ENCODE measurements at places on chromosomes 1 and 21.

- DNase-seq, result peak; percentile 57
These were observed 517 bp downstream of the LRIG2 start for GRCh38 chr1:113073479-113073950.

DNA sequence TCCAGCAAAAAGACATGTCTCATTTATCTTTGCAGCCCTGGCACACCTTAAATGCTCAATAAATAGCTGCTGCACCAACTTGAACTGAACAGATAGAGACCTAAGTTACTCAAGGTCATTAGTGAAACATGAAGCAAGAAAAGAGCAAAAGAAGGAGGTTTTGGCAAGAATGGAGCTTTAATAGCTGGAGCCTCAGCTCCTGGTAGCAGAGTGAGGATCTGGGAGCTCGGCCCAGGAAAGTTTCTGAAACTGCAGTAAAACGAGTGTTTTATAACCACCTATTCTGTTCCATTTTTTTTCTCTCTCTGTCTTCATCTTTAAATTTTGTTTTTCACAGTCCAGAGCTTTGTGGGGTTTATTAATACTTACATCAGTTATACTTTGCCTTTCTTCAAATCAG lies 207.5 kb downstream of the SETD4 start:
- no peak for DNase-seq

- no peak for DNase-seq
These were observed 51.5 kb upstream of the CNIH3 start for GRCh38 chr1:224564454-224565084.

- no peak for DNase-seq
These were observed 65.6 kb upstream of the DMRTA2 start for GRCh38 chr1:50488876-50489275.

GRCh38 chr1:227560393-227561173 lies 2.8 kb upstream of the ZNF678 start:
- no peak for DNase-seq

DNA sequence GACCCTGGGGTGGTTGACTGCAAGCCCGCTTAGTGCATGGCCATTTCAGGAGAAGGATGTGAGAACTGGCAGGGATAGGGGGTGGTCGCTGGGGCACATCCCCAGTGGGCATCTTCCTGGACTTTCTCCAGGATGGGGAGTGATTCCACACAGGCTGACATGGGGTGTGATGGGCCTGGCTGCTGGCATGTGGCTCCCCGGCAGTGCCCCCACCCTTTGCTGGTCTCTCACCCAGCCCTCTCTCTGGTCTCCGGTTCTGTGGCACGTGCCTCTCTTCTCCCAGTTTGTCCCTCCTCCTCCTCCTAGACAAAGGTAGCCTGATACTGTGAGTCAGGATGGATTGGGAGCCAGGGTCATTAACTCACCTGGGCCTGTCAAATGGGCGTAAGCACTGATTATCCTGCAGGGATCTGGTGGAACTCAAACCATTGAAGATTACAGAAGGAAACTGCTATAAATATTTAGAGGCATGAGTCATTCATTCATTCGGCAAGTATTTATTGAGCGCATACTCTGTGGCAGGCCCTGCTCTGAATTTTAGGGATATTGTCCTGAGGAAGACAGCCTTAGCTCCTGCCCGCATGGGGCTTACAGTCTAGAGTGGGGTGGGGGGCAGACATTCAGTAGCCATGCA lies 23.6 kb upstream of the EPS8L3 start:
- DNase-seq, result peak; percentile 84

GRCh38 chr1:154353460-154353904 lies 28.2 kb downstream of the ATP8B2 start:
- DNase-seq, result peak; percentile 58

GRCh38 chr1:56416495-56416894 lies 162.9 kb downstream of the PLPP3 start:
- peak; percentile 62 for DNase-seq

Data from kidney tubule cell (primary cell).